ENCODE measurements at places on chromosomes 2 and 18. TPM values are rescaled to one million over a fixed set of nuclear protein-coding genes. Genes with fewer than 3 reads are reported as not detected.

Gene FRZB
- not detected for total RNA-seq

Gene IL1R2
- not detected for total RNA-seq

Gene SPR
- 40.7 TPM for total RNA-seq

Gene ELOA2
- total RNA-seq = not detected

Measured in thoracic aorta endothelial cell (primary cell).